Left ventricle myocardium inferior (tissue), 1 donor: ENCODE measurements at places on chromosomes 11 and 22. TPM values are rescaled to one million over a fixed set of nuclear protein-coding genes. Genes with fewer than 3 reads are reported as not detected.

GRCh38 chr11:64396079-64396591 is 37.2 kb downstream of the RPS6KA4 start:
- H3K4me1 ChIP-seq = peaks cover 20% of the 10 kb centered on the region
- H3K36me3 ChIP-seq = no peaks in the 10 kb centered on the region
- H3K4me3 ChIP-seq = peak overlapping the region; percentile 19
- no peak for DNase-seq
- H3K27ac ChIP-seq = peak overlapping the region; percentile 29
- H3K27me3 ChIP-seq = peaks cover 9% of the 10 kb centered on the region

GRCh38 chr11:65822776-65823528 is 10.8 kb upstream of the SNX32 start:
- H3K27me3 ChIP-seq = no peaks in the 10 kb centered on the region
- H3K36me3 ChIP-seq = no peaks in the 10 kb centered on the region
- no peak for DNase-seq

DNA sequence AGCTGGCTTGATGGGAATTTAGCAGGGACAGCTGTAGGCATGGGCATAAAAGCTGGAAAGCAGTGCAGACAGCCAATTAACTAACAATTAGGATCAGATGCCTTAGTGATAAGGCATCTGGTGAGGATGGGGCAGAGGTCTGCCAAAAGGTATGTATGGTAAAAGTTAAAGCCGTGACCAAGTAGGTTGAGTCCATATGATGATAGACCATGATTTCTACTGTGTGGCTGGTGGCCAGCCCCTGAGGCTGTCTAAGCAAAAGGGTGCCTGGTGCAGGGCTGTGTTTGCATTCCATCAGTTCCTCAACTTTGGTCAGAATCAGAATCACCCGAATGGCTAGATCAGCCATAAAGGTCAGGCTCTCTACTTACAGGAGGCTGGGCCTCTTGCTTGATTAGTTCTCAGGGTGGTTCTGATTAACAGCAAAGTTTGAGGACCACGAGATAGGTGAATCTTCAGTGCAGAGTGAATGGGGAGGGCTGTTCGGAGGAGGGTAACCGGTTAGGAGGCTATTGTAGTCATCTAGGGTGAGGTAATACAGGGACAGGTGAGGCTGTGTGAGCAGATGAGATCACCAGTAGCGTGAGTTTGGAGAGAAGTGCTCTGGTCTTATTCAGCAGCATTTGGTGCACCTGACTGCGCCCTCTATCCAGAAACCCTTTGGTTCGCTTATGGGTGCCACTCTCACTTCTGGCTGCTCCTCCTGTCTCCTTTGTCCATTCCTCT is 27.2 kb downstream of the PPFIBP2 start:
- no peaks in the 10 kb centered on the region for H3K27me3 ChIP-seq
- H3K27ac ChIP-seq = no peak overlapping the region
- H3K36me3 ChIP-seq = no peaks in the 10 kb centered on the region
- peaks cover 38% of the 10 kb centered on the region for H3K4me1 ChIP-seq
- no peak overlapping the region for H3K4me3 ChIP-seq
- DNase-seq = no peak

DNA sequence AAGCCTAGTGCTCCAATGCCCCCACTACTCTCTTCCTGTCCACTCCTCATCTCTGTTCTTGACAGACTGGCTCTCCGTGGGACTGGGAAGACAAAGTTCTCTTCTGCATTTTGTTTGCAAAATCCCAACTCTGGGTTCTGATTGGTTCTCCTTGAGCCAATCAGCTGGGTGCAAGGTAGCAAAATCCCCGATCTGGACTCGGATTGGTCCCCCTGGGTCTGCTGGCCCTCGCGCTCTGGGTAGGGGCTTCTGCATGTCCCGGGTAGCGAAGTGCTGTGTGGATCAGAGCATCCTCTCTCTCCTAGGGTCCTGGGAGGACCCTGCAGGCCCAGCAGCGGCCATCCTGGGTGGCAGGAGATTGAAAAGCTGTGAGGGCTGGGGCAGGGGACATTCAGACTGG is 22.3 kb upstream of the A4GALT start:
- peak overlapping the region; percentile 15 for H3K4me3 ChIP-seq
- H3K4me1 ChIP-seq = peaks cover 42% of the 10 kb centered on the region
- H3K36me3 ChIP-seq = no peaks in the 10 kb centered on the region
- peak overlapping the region; percentile 91 for H3K27ac ChIP-seq

DNA sequence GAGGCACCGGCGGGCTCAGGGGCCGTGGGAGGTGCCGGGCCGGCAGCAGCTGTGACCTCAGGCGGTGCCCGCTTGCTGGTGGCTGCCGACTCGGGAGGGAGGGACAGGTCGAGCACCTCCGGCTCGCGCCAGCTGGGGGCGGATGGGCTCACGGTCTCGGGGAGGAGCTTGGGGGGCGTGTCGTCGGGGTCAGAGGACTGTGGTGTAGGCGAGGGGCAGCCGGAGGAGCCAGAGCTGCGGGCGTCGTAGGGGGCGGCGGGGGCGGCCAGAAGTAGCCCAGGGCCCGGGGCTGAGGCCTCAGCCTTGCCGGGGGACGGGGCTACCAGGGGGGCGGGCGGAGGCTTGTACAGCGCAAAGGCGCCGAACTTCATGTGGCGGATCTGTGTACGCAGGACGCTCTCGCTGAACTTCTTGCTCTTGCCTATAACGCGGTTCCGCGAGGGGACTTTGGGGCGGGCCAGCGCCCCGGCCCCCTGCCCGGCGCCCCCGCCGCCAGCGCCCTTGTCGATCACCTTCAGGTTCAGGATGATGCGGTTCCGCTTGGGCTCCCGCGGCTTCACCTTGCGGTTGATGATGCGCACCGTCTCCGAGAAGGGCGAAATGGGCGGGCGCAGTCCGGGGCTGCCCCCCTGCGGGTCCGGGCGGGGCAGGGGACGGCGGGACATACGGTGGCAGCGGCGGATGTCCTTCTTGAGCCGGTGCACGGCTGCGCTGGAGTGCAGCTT is 5.5 kb downstream of the CBX6 start:
- no peaks in the 10 kb centered on the region for H3K27me3 ChIP-seq
- no peak for DNase-seq
- peak overlapping the region; percentile 24 for H3K4me3 ChIP-seq
- H3K27ac ChIP-seq = peak overlapping the region; percentile 84

- H3K4me1 ChIP-seq = peaks cover 20% of the 10 kb centered on the region
- peaks cover 13% of the 10 kb centered on the region for H3K27me3 ChIP-seq
- H3K4me3 ChIP-seq = no peak overlapping the region
- no peak overlapping the region for H3K27ac ChIP-seq
Measured at GRCh38 chr11:2522631-2523255, 77.9 kb downstream of the KCNQ1 start.

DNA sequence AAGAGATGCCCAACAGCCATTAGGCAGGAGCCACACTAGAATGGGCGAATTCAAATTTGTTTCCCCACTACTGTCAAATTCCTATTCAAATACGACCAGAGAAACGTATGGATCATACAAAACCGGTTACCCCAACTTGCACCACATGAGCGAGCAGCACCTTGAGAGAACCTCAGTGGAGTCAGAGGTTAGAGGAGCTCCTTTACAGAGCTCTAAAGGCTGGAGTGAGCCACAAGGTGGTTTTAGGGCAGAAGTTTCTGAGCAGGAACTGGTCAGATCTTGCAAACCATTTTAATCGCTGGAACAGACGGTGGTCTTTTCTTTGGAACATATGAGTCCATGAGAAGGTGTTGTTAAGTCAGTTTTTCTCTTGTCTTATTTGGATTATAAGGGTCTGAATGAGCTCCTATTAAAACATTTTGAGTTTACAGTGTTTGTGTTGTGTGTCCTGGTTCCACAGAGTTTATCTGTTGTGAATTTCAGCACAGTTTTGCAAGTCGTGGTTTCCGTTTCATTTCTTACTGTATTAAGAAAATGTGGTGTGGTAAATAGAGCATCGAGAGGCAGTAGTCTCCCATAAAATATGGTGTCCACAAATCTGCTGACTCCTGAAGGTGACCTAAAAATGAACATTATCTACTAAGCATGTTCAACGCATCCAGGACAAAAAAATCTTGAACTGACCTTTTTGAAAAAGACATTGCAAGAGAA is 471.7 kb downstream of the NTM start:
- DNase-seq = no peak
- H3K4me1 ChIP-seq = no peaks in the 10 kb centered on the region
- H3K27me3 ChIP-seq = peaks cover 34% of the 10 kb centered on the region

GRCh38 chr11:73229321-73229895 is 11.3 kb downstream of the P2RY2 start:
- H3K36me3 ChIP-seq = peaks cover 3% of the 10 kb centered on the region
- H3K4me3 ChIP-seq = no peak overlapping the region
- DNase-seq = peak; percentile 52
- H3K27ac ChIP-seq = peak overlapping the region; percentile 74

GRCh38 chr11:85132851-85133585 is 494.1 kb downstream of the DLG2 start:
- peaks cover 9% of the 10 kb centered on the region for H3K4me1 ChIP-seq
- H3K4me3 ChIP-seq = peak overlapping the region; percentile 13
- no peak overlapping the region for H3K27ac ChIP-seq
- DNase-seq = no peak
- no peaks in the 10 kb centered on the region for H3K36me3 ChIP-seq

DNA sequence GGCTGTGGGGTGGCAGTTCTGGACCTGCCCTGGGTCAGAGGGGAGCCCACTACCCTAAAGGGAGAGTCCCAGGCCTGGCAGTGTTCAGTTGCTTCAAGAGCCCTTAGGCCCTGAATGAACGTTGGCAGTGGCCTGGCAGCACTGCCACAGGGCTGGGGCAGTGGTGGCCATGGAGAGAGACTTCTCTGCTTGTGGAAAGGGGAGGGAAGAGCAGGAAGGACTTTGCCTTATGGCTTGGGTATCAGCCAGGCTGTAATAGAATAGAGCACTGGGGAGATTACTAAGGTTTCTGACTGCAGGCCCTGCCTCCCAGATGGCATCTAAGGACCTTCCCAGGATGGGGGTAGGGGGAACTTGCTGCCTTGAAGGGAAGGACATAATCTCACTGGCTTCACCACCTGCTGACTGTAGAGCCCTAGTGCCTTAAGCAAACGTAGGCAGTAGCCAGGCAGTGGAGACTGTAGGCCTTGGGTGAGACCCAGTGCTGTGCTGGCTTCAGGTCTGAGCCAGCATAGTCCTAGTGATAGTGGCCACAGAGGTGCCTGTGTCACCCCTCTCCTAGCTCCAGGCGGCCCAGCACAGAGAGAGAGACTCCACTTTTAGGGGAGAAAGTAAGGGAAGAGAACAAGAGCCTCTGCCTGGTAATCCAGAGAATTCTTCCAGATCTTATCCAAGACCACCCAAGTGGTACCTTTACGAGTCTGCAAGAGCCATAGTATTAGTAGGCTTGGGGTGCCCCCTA is 27.6 kb downstream of the PLA2G6 start:
- no peaks in the 10 kb centered on the region for H3K36me3 ChIP-seq
- no peak overlapping the region for H3K27ac ChIP-seq
- H3K27me3 ChIP-seq = no peaks in the 10 kb centered on the region

DNA sequence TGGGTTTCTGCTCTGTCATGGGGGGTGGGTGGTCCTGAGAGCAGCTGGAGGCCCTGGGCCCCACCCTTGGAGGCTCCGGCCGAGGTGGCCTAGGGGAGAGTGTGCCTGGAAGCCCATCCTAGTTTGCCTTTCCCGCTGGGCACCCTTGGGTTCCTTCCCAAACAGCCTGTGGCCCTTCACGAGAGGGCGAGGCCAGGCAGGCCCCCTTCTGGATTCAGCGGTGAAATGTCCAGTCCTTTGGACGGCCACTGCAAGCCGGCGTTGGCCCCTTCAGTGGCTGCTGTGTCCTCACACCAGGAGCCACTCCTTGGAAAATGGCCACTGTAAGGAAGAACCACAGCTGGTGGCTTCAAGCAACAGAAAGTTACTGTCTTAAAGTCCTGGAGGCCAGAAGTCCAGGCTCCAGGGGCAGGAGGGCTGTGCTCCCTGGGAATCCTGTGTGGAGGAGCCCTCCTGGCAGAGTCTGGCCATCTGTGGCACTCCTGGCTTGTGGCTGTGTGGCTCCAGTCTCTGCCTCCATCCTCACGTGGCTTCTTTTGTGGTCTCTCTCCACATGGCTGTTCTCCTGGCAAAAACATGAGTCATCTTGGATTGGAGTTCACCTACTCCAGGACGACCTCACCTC is 854.1 kb downstream of the TBC1D22A start:
- DNase-seq = no peak
- H3K36me3 ChIP-seq = no peaks in the 10 kb centered on the region
- H3K4me3 ChIP-seq = no peak overlapping the region
- no peak overlapping the region for H3K27ac ChIP-seq
- peaks cover 86% of the 10 kb centered on the region for H3K27me3 ChIP-seq
- H3K4me1 ChIP-seq = no peaks in the 10 kb centered on the region

DNA sequence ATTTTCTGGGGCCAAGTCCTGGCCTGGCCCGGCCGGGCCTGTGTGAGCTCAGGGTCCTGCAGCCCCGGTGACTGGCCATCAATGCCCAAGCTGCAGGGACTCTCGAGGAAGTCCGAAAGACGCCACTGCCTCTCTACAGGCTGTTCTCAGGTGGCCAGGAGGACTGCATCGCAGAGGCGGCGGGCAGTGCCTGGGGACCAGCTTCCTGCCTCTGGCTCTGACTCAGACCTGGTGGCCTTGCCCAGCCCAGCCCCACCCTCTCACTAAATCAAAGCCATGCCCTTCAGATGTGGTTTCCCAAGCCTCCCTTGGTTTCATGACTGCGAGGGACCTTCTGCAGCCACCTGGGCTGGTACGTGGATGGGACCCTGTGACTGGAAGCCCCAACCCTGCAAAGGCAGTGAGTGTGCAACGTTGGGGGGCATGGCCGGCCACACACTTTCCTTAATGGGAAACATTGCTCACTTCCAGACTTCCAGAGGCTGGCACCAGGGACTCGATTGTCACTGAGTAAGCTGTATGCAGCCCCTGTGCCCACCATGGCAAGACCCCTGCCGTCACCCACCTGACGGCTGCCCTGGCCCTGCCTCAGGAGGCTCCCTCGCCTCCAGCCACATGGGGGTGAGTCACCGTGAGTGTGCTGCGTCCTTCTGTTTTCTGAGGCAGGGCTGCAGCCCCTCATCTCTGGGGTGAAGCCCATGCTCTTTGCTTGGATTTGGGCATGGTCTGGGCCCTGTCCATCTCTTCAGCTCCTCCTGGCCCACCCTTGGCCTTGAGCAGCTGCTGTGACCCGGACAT is 6.0 kb upstream of the FGF3 start:
- H3K27me3 ChIP-seq = peaks cover 77% of the 10 kb centered on the region
- no peak for DNase-seq
- H3K36me3 ChIP-seq = no peaks in the 10 kb centered on the region
- no peak overlapping the region for H3K27ac ChIP-seq
- no peak overlapping the region for H3K4me3 ChIP-seq
- H3K4me1 ChIP-seq = no peaks in the 10 kb centered on the region

- no peak overlapping the region for H3K27ac ChIP-seq
- H3K27me3 ChIP-seq = peaks cover 26% of the 10 kb centered on the region
- H3K4me3 ChIP-seq = no peak overlapping the region
- no peaks in the 10 kb centered on the region for H3K36me3 ChIP-seq
- no peak for DNase-seq
- H3K4me1 ChIP-seq = no peaks in the 10 kb centered on the region
Measured at GRCh38 chr11:36339888-36340287, 43.8 kb downstream of the PRR5L start.

Gene CD3G
- total RNA-seq = 0.16 TPM

Gene OR52A1
- total RNA-seq = not detected

Gene SELENOO
- total RNA-seq = 15.0 TPM

Gene MN1
- 7.7 TPM for total RNA-seq

Gene KCNQ1OT1
- total RNA-seq = 0.33 TPM

Gene DRD2
- total RNA-seq = not detected

Gene SHANK2
- total RNA-seq = 0.27 TPM
